Adrenal gland (tissue), 19 donors: ENCODE measurements at places on chromosomes 3 and 15.

DNA sequence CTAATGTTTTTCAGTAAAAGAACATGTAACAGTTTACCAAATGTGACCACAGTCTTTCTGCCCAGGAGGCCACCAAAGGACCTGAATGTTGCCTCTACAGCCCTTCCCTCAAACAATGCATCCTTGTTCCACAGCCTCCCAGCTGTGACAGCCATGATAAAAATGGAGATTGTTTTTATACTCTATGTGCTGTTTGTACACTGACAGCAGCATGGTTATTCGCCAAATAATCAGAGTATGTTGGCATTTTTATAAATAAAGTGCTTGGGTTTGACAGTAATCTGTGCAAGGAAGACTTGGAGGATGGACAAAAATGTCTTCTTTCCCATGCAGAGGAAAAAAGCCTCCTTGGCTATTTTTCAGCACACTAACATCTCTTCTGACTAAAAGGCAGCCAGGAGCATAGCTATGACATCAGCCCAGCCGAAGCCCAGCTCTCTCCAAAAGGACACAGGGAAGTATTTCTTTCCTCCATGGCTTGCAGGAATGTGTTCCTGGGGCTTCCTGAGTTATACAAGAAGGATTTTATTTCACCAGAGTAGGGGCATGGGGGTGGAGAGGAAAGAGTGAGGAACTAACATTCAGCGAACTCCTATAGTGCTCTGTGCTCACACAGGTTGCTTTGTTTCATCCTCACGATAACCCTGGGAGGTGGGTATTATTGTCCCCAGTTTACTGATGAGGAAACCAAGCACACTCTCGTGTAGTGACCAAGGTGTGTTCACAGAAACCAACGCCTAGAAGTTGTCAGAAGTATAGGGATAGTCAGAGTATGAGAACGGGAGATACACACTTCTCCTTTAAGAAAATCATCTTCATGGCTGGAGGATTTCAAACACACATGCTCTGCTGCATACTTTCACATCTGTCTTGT, 339.7 kb downstream of the MECOM start:
- no peak for DNase-seq

DNA sequence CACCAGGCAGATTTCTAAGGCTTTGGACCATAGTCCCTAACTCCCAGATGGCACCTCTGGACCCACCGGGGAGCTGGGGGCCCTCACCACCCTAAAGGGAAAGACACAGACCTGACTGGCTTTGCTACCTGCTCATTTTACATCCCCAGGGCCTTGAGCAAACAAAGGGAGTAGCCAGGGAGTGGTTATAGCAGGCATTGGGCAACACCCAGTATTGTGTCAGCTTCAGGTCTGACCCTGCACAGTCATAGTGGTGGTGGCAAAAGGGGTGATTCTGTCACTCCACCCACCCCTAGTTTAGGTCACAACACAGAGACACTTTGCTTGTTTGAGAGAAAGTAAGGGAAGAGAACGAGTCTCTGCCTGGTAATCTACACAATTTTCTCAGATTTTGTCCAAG, 352.5 kb downstream of the DIPK2A start:
- no peak for DNase-seq

DNA sequence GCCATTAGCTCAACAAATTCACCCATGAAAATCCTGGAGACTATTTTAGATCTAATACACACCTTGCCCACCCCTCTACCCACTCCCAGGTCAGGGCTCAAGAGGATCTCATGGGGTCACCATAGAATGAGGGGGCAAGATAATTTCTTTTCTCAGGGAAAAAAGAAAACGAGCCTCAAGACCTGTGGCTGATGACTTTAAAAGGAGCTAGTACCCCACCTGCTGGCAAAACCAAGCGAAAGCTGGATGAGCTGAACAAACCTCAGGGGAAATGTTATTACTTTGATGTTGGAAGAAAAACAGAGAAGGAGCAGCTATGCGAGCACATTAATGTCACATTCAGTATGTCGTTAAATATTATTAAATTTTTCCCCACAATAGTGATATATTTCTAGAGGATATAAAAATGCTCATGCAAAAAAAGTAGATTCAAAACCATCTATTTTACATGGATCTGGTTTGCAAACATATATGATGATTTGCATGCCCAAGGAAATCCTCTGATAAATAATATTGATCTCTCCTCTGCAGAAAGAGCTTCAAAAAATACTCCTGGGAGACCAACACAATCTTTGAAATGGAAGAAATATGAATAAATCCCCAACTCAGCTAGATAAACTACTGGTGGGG, 37.7 kb downstream of the PLD1 start:
- DNase-seq, result peak; percentile 75

DNA sequence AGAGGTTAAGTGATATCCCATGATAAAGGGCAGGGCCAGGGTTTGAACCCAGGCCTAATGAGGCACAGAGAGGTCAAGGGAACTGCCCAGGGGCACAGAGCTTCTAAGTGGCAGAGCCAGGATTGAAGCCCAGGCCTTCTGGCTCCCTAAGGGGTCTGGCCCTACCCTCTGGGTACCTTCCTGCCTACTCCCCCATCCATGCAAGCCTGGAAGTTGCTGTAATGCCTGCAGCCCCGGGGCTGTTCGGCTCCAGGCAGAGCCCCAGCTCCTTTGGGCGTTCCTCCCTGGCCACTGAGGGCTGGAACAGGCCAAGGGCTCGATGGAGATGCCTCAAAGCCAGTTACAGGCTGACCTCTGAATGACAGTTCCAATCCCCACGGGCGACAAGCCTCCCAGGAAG, 4.5 kb downstream of the GRIP2 start:
- DNase-seq, result no peak

- DNase-seq, result peak; percentile 23
Measured at GRCh38 chr3:70871909-70872656, 559.6 kb upstream of the MDFIC2 start.

DNA sequence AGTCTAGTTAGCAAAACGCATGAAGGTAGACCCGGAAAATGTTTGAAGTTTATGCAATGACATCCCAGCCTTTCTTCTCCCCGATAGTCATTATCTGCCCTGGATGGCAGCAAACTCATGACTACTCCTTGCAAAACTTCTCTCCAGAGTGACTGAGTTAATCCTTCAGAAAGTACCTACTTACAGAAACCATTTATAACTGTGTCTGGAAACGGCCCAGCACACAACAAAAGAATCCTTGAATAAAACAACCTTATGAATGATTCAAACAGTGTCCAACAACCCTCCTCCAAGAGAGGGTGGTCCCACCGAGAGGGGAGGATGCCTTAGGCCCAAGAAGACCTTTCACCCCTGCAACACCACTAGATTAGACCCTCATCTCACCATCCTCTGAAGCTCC, 14.2 kb downstream of the ST8SIA2 start:
- no peak for DNase-seq

GRCh38 chr3:106714400-106714799, 662.8 kb upstream of the CCDC54 start:
- DNase-seq, result no peak

- DNase-seq, result no peak
Measured at GRCh38 chr15:45468294-45468693, 54.3 kb downstream of the SLC30A4 start.

GRCh38 chr15:44501768-44502366, 35.1 kb upstream of the EIF3J start:
- no peak for DNase-seq

DNA sequence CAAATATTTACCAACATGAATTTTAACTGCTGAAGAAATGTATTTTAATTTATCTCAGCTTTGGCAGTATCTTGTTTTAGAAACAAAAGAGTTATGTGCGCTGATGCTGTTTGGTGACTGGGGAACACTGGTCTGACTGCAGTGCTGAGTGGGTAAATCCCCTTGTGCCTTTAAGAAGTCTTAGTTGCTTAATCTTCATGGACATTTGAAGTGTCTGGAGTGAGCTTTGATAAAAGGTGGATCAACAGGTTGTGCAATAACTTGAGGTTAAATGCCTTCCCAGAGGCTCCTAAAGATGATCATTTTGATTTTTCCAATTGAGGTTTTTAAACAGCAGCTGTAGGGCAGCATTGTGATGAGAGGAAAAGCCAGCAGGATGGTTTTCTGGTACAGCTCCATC, 68.7 kb downstream of the TP63 start:
- DNase-seq, result no peak

- no peak for DNase-seq
Measured at GRCh38 chr3:19596408-19596807, 337.6 kb downstream of the EFHB start.

GRCh38 chr3:148226246-148226645, 471.5 kb upstream of the AGTR1 start:
- no peak for DNase-seq

GRCh38 chr15:76344893-76345582, 8.5 kb downstream of the ISL2 start:
- DNase-seq, result no peak

GRCh38 chr3:190266913-190267290, 55.3 kb downstream of the CLDN1 start:
- DNase-seq, result no peak

- no peak for DNase-seq
Measured at GRCh38 chr3:122587572-122587971, 10.1 kb downstream of the PARP15 start.

- DNase-seq, result no peak
Measured at GRCh38 chr15:66620744-66621344, 55.0 kb upstream of the LCTL start.

DNA sequence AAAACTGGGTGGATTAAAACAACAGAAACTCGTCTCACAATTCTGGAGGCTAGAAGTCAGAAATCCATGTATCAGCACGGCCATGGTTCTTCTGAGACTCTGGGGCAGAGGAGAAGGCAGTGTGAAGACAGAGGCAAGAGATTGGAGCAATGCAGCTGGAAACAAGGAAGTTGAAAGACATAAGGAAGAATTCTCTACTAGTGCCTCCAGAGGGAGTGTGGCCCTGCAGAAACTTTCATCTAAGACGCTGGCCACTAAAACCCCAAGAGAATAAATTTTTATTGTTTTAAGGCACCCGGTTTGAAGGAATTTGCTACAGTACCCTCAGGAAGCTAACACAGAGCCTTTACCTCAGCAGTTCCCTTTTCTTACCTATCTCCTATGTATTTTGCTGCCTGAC, 1012.2 kb upstream of the CADM2 start:
- DNase-seq, result no peak

DNA sequence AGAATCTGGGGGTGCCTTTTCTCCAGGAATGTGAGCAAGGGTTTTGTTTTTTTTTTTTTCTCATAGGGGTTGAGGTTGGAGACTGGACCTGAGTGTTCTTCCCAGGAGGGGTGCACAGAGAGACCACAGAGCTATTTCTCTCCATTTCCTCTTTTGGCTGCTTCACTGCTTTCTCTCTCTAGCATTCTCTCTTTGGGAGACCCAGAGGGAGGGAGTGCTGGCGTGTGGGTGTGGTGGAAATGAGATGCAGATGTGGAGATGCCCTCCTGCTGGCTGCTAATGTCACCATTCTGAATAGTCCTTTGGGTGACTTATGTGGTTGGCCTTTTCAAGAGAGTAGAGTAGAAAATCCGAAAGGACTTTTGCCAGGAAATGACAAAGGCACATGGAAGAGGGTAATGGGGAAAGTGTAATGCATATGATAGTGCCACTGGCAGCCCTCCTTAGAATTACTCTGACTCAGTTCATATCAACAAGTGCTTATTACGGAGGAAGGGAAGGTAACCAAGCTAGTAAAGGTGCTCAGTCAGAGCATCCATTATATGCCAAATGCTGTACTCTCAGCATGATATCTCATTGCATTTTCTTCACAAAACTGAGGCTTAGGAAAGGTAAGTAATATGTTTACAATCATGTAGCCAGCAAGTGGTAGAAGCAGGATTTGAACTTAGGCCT, 1.9 kb downstream of the SYN2 start:
- no peak for DNase-seq

GRCh38 chr15:79987569-79987955, 16.6 kb upstream of the BCL2A1 start:
- no peak for DNase-seq

GRCh38 chr3:115293321-115293720, 146.2 kb upstream of the ZBTB20 start:
- DNase-seq, result no peak

- DNase-seq, result no peak
Measured at GRCh38 chr3:27387625-27388024, 18.4 kb upstream of the NEK10 start.

GRCh38 chr3:51538115-51538458, 432 bp upstream of the RAD54L2 start:
- DNase-seq, result no peak

DNA sequence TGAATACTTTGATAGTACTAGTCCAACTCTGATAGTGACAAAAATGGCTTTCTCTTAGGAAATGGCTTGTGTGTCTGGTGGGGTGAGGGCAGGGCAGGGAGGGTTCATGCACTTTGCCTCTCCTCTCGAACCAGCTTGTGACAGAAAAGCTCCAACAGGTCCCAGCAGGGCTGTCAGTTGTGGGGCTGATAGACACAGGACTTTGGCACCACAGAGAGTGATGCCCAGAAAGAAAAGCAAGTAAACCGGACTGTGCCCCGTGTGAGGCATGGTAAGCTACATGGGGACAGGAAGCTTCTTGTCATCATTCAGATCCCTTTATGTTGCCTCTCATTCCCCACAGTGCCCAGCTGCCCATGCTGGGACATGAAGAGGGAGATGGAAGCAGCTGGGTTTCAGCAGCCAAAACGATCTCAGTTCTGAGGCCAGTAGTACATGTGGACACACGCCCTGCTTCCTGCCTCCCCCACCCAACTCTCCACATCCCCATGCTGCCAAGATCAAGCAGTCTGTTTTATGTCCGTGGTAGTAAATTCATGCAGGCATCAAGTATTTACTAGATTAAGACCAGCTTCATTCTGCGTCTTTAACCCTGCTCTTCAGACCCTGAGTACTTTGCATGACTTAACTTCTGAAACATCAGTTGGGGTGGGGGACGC, 29.7 kb upstream of the LIPC start:
- DNase-seq, result no peak

DNA sequence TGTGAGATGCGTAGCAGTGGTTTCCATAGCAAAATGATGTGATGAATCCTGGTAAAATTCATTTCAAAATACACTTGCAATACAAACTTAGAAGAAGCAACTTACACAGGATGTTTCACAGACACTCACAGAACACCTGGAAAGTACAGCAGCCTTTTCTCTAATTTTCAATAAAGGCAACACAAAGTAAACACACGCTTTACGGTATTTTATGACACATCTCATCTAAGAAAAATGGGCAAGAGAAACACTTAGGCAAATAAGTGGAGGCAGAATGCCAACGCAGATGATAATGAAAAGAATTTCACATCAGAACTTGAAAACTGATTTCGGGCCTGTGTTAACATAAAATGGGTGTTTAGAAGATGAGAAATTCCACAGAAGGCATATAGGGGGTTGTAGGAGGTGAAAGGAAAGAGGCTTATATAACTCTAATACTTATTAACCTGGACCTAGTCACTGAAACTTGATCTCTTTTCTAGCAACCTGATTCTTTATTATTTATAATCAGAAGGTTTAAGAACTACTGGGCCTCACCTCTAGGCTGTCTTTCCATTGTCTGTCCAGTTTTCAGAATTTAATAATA, 25.6 kb upstream of the MAP3K13 start:
- DNase-seq, result no peak

- no peak for DNase-seq
Measured at GRCh38 chr15:55183679-55184078, 13.1 kb downstream of the RSL24D1 start.

DNA sequence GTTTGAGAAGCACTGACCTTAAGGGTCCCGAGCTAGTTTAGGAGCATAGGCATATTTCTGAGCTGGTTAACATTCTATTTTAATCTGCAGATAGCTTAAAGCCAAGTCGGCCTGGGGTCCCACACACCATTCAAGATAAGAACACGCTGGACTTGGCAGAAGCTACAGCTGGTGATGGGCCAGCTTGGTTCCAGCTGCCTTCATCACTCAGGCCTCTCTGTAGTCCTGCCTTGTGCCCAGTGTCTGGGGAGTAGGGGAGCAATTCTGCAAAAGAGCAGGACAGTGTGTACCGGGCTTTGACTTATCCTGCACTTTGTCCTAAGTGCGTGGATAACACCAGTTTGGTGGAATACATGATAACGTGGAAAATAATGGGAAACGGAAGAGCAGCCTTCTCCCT, 164.5 kb downstream of the MEGF11 start:
- peak; percentile 66 for DNase-seq
